Stimulated activated CD4-positive, alpha-beta T cell treated with anti-CD3 and anti-CD28 coated beads, Interleukin-1b, Interleukin-23, amount 100 ng/mL, for 48 hours (primary cell): ENCODE measurements at places on chromosomes 16 and 17.

DNA sequence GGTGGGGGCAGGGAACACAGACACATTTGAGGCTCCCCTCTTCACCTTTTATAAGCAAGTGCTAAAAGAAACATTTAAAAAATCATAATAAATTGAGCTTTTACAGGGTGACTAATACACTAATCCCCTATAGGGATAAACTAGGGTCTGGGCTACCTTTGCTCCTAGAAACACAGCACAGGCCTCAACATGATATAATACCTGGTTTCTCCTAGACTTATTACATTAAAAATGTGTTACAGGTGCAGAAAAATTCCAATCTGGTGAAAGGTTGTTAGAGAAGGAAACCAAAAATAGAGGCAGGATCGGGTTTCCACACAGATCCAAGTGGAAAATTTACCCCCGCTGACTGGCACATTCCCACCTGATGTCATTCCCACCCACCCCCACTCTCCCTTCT is 124.7 kb upstream of the NOG start:
- DNase-seq, result no peak

GRCh38 chr16:8026450-8026849 is 563.9 kb downstream of the TMEM114 start:
- DNase-seq, result no peak

GRCh38 chr16:11094857-11095565 is 150.6 kb downstream of the CLEC16A start:
- peak; percentile 58 for DNase-seq

- no peak for DNase-seq
These were observed 99.3 kb downstream of the RAB11FIP4 start for GRCh38 chr17:31490671-31491375.
